GM23338 (cell line): ENCODE measurements at places on chromosomes 3 and 15.
A peak's percentile ranks its signal among the peaks of the same experiment; 100 is the strongest.

GRCh38 chr15:90231028-90232017, 2.4 kb downstream of the CIB1 start:
- no peak for DNase-seq

DNA sequence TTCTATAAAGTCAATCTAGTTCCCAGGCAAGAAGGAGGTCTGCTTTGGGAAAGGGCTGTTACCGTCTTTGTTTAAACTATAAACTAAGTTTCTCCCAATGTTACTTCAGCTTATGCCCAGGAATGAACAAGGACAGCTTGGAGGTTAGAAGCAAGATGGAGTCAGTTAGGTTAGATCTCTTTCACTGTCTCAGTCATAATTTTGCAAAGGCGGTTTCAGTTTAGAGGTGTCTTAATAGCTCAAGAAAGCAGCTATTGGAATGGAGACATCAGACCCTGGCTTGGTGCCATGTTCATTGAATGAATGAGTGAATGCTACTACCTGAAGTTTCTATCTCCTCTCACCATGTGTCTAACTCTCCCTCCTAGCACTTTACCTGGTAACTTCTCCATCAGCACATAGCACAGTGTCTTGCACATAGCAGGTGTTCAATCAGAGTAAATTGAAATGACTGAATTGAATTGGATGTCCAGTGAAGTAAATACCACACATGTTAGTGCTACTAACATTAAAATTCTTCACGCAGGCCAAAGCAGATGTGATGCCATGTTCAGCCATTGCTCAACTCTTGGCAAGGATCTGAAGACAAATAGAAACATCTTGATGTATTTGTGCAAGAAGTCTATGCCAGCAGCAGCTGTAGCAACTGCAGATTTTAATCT, 28.2 kb downstream of the CLEC3B start:
- DNase-seq = no peak

DNA sequence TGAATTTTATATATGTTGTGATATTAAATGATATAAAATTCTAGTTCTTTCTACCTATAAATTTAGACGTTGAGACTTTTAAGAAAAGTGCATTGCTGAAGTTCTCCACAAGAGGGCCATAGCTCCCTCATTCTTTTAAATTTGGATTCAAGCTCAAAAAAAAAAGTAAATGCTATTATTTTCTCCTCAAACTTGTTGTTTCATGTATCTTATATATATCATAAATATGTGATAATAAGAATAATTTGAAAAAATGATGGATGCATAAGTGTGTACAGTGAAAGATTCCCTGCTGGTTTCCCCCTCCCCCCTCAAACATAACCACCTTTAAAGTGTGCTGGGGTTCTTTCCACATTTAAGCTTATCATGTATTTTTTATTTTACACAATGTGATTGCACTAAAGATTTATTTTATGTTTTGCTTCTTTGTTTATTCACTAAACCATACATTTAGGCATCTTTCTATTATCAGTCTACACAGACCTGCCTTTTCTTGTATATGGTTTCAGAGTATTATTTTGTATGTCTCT, 769.4 kb upstream of the GOLIM4 start:
- DNase-seq = peak; percentile 65

DNA sequence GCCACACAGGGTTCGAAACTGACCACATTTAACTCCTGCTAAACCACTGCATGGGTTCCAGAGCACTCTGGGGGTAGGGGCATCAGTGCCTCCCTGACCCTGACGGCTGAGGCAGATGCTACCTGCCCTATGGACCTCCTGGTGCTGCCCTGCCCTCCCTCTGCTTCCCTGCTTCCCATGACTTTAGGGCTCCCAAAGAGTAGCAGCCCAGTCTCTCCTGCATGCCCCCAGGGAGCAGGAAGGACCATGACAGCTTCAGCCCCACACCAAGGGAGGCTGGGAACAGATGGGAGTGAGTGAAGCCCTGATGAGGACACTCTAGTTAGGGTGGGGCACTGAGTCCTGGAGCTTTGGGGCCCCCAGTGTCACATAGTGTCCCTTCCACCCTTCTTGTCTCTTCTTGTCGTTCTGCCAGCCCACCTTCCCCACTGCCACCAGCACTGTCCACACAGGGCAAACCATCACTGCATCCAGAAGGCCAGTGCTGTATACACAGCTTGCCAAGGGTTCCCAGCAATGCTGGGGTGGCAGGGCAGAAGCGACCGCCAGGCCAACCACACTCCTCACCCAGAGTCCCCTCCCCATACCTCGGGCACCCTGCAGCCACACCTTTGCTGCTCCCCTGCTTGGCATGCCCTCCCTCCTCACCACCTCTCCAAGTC, 31.0 kb downstream of the SRPRB start:
- DNase-seq = no peak

DNA sequence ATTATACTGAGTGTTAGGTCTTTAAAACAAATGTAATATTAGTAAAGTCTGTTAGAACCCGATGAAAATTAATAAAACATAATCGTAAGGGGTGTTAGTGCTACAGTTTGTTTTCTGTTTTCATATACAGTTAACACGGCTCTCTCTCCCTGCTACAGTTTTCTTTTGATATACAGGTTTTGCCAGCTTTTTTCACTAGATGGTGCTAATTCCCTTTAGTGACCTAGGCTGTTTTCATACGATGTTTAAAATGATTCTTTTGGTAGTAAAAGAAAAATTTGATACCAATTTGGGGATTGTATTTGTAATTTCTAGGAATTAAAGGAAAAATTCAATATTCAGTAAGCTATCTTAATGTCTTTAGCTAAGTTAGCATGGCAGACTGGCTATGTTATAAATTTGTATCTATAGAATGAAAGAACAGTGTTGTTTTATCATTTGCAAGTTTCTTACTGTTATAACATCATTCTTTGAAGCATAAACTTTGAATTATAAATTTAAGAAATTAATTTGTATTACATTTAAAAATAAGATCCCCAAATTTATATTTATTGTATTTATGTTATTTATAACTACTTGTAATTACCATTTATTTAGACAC, 11.5 kb downstream of the APH1B start:
- DNase-seq = peak; percentile 72

- DNase-seq = no peak
These were observed 412.9 kb downstream of the TIGIT start for GRCh38 chr3:114706591-114707232.

- peak; percentile 53 for DNase-seq
These were observed 4.1 kb upstream of the COX17 start for GRCh38 chr3:119681279-119681678.

DNA sequence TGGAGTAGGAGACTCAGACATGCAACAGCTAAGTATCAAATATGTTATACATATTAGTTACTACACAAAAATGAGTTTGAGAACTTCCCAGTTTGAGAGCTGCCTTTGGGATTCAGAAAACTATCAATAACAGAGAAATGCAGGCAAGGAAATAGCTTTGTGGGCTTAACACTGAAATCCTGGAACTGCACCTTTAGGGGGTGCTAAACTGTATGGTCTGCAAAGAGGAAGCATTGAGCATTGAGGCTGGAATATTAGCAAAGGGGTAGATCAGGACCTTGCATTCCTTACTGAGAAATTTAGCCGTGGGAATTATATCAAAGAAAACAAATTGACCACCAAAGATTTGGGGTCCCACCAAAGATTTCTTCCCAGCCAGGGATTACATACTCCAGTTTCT, 580.0 kb downstream of the ZNF385D start:
- DNase-seq = peak; percentile 86

DNA sequence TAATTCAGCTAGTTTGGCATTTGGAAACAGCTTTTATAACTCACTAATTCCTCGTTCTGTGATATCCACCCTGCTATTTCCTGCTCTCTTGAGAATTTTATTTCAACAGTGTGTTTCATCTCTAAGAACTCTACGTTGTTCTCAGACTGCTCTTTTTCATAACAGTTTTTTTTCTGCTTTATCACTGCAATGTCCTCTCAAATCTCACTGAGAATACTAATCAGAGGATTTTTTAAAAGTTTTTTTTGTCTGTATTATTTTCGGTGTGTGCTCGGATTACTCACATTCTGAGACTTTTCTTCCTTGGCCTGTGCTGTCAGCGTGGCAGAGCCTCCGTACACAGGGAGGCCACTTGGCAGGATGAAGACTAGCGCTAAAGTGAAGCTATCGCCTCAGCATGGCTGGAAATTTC, 59.4 kb upstream of the NEO1 start:
- DNase-seq = no peak

DNA sequence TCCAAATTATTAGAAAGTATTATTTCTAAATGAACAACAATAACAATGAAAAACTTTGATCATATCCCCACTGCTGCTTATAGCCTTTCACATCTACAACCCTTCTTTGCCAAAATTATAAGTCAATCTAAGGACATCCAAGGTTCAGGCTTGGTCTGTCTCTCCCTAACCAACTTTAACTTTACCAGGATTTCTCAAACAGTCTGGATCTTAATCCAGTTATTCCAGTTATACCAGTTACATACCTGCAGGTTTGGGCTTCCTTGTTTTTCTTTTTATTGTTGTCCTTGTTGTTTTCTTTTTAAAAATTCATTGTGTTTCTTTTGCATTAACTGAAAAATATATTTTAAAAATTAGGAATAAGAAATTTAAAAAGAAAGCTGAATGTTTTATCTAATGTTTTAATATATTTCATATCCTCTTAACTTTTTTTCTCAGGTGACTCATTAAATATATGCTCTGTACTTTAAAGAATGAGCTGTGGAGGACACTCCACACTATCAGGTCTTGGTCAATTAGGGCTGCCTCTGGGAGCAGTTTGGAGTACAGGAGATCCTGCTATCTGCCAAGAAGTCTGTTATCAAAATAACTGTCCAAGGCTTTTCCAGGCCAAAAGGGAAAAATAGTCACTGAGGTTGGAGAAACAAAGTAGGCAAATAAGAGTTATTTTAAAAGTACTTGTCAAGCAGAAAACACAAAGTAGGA, 421.4 kb downstream of the EPHA6 start:
- no peak for DNase-seq

GRCh38 chr15:57090496-57090859, 172.0 kb downstream of the TCF12 start:
- no peak for DNase-seq

GRCh38 chr3:176208283-176208682, 989.0 kb downstream of the TBL1XR1 start:
- DNase-seq = no peak

GRCh38 chr15:72092006-72092405, 25.9 kb downstream of the MYO9A start:
- no peak for DNase-seq

DNA sequence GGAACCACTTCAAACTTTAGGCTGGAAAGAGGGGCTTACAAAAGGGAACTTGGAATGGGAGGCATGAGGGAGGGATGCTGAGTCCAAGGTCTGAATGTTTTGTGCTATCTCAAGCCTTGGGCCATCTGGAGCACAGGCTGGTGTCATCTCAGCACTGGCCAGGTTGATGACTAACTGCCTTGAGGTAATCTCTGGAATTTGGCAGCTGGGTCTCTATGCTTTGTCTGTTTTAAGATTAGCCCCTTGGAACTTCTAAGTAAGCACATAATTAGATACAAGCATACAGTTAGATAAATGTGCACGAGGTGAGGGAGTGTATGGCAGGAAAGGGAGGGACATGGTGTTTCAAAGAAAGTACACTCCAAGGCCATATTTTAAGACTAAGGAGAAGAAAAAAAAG, 252.4 kb upstream of the CCDC54 start:
- DNase-seq = no peak

DNA sequence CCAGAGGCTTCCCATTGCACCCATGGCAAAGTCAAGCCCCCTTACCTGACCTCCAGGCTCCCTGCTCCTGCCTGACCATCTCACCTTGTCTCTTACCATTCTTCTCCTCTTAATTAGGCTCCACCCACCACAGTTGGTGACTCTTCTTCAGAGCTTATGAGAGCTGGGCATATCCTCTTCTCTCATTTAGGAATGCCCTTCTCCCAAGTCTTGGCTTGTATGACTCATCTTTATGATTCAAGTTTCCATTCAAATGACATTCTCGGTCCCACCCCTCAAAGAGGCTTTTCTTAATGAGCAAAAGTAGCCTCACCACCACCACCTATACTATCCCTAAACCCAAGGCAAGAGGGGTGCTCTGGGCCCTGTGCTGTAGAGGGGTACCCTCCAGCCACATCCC, 55.3 kb upstream of the NUDT16 start:
- no peak for DNase-seq

DNA sequence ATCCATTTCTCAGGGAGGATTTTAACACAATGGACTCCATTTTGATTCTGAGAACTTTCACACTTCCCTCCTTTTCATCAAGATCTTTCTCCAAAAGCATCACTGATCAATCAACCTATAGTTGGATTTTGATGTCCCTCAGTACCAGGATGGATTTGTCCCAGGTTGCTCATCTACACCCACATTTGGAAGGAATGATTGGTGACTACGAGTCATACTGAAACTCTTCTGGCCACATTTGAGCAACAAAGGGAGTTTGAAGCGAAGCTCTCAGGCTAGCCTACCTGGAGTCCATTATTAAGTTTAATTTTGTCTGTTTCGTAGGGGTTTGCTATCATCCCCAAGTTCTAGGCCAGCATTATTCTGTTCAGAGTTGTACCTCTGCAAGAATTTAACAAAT, 31.3 kb upstream of the ATP8B4 start:
- DNase-seq = no peak

GRCh38 chr3:13081603-13082360, 8.6 kb upstream of the IQSEC1 start:
- no peak for DNase-seq

DNA sequence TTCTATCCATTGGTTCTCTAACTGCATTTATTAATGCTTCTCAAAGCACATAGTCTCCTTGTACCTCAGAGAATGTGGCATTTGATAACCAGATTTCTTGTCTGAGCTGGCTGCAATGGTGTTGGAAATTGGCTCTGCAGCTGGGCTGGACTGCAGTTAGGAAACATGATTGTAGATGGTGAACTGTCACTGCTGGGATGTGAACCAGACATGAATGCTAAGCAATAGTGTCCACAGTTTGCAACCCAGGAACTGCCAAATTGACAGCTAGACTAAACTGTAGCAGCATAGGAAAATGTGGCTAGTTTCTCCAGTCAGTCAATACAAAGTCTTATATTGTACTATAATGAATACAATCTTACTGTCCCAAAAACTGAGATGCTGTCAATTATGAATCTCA, 656.6 kb upstream of the GOLIM4 start:
- DNase-seq = no peak

DNA sequence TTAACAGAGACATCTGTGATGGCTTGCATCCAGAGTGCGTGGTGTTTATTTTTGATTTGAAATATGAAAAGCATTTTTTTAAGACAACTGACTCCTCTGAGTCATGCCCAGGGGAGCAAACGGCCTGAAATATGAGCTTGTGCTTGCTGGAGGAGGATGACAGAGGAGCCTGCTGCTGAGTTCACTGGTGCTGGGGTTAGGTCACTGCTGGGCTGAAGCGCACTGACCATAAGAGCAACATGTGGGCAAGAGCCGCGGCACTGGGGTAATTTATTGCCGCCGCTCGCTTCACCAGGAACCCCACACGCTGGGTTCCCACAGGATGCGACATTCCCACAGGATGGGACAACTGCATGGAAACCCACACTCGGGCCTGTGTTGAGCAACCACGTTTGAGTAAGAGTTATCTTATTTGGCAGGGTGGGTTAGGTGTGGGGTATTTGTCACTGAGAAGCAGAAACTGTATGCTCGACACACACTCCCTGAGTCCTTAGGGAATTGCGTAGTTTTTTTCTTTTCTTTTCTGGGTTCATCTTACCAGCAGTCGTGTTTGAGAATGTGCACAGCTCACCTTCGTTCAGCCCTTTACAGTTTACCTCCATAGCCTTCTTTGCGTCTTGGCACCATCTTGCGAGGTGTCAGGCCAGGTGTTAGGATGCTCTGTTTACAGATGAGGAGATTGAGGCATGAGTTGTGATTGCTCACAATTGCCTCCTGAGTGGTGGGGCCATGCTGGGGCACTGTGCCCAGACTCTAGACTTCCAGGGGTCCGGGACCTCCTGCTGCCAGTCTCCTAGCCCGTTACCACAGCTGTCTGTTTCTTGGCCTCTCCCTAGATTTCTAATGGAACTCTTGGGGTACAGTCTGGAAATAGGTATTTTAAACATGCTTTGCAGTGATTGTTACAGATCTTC, 60.4 kb downstream of the SMAD3 start:
- DNase-seq = no peak
